Activated T-cell treated with anti-CD3 and anti-CD28 coated beads, Interleukin-2, amount 50 U/mL, for 24 hours (primary cell): ENCODE measurements at places on chromosomes 6 and 20.

DNA sequence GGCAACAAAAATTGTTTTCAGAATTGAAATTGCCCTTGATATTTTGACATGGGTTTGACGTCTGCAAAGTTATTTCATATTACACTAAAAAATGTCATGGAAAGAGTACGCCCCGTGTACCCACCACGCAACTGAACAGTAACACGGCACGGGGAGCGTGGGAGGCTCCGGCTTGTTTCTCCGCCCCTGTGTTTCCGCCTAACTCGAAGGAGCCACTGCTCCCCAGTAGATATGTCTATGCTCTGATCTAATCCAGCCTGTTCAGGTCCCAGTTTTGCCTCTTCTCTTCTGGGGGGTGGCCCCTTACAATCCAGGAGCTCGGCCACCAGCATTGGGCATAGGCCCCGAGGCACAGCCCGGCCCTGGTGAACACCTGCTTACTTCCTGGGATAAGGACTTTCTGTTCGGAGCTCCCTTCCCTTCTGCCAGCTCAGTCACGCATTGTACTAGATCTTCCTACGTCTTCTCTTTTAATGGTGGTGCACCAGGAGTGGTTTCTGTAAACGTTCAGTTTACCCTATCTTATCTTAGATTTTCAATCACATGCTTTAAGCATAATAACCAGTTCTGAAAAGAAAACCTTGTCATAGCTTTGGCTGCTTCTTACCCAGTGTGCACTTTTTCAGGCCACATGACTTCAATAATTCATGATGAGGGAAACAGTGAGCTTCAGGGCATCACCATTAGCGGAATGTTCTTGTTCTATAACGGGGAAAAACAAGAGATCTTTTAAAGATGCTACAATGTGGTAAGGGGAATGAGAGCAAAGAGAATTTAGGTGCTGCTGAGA, 43.9 kb upstream of the EXOC2 start:
- no peak for DNase-seq

GRCh38 chr6:14001329-14002012, 76.7 kb downstream of the RNF182 start:
- no peak for DNase-seq

DNA sequence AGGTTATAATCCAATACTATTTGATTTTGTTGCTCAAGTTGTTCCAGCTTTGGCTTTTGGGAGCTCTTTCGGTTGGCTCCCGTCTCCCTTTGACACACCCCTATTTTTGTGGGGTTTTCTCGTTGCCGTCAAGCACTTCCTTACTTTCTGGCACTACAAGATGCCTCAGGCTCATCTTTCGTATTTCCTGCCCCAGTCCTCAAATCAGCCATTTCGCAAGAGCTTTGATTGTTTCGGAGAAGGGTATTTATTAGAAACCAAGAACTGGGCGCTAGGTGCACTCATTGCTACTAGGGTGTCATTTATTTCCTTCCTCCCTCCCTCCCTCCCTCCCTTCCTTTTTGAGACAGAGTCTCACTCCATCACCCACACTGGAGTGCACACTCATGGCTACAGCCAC, 13.3 kb upstream of the SOX12 start:
- no peak for DNase-seq

DNA sequence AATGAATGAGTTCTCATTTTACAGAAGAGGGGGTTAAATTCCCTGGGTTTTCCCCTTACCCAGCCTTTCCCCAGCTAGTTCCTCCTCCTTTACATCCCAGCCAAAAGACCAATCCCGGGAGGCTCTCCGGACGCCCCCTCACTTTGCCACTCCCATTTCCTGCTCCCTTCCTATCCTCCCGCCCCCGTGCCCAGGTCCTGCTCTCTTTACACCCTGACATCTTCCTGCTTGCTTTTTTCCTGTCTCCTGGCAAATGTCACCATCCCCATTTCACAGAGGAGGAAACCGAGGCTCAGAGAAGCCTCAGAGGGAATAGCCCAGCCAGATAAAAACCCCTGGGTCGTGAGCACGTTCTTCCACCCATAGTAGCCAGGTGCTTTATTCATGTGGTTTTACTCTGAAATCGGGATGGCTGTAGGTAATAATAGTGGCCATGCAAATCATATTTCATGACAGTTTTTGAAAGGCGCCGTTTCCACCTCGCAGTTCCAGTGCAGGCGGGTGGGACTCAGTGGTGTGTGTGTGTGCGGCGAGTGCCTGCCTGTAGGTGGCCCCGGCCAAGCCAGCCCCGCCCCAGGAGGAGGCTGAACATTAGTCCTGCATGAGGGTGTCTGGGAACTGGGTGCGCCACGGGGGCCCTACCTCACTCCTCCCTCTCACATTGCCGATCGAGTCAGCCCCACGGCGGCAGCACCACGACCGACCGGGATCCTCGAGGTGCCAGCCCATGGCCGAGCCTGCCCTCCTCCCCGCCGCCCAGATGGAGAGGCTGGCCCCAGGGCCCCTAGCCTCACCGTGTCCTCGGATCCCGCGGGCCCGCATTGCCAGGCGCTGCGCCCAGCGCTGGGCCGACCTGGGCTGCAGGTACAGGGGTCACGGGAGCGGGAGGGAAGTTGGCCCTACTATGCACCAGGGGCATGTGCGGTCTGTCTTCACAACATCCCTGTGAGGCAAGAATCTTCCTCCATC, at the start of gene ARHGAP40:
Gene ARHGAP40, plus strand, starts transcription at position 594 of the 969 bp plus-strand sequence.
- peak; percentile 42 for DNase-seq

DNA sequence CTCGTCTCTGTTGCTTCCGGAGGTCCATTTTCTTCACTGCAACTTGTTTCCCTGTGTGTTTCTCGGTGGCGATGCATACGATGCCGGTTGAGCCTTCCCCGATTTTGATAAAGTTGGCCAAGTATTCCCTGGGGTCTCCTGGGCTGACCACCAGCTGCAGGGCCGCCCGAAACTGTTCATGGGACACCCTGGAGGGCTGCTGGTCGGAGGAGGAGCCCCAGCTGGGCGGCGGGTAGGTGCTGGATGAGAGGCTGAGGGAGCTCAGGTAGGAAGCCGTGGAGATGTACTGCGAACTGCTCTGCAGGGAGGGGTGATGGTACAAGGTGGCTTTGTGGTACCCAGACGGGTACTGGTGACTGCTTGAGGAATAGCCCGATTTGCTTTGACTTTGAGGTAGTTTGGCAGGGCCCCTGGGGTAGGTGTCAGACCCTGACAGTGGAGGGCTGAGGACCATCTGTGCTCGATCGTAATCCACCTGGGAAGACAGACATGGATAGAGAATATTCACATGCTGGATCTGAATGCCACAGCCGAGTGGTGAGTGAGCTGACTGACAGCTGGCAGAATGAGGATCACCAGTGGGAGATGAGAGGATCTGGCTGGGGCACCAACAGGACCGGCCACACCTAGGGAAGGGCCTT, 51.6 kb downstream of the LAMP5 start:
- DNase-seq: no peak

- DNase-seq: peak; percentile 51
These were observed 29.0 kb downstream of the MOCS3 start for GRCh38 chr20:50987493-50988210.

DNA sequence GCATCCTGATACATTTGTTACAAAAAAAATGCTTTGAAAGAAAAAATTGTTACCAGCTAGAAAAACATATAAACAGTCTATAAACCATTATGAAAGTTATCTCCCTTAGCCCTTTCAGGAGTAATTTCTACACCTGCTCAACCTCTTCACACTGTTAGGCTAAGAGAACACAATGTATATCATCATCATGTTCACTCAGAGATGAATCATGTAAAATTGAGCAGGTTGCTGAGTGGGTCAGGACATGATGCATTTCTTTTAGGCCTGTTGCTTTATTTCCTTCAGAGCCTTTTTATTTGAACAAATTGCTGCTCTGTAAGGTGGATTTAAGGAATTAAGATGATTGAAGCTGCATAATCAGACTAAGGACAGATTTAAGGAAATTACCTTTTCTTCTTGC, 531.3 kb upstream of the MAN1A1 start:
- DNase-seq: no peak

DNA sequence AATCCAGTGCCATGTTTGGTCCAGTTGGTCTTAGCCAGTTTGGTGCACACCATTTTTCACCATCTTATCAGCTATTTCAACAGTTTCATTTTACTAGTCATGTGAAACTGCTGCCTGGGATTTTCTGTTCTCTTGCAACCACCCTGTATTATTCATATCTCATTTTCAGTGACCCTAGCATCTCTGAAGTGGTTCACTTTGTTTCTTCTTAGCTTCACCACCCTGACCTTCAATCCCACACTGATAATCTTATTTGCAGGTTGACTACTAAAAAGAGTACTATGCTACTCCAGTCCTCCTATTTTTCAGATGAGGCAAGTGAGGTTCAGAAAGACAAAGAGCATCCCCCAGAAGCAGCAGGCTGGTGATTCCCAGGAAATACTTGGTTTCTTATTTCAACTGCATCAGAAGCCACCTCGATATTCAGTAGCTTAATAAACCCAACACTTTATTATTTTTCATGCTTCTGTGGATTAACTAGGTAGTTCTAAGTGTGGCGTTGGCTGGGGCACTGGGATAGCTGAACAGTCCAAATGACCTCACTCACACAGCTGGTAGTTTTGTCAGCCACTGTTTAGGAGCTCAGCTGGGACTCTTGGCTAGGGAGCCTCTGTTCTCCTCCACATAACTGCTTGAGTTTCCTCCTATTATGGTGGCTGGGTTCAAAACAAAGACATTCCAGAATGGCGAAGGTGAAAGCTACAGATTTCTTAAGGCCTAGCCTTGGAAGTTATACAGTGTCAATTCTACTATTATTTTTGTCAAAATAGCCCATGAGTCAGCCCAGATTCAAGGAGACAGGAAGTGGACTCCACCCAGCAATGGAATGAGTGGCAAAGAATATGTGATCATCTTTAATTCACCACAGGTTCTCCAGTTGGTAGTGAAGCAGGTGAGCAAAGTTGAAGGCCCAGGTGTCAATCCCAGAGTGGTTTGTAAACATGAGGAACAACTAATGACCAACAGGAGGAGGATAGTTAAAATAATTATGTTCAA, 40.6 kb downstream of the BPIFB4 start:
- no peak for DNase-seq
